T-helper 17 cell (primary cell): ENCODE measurements at places on chromosomes 6 and 20.

- no peak for DNase-seq
These were observed 6.1 kb downstream of the GLP1R start for GRCh38 chr6:39054577-39055142.

DNA sequence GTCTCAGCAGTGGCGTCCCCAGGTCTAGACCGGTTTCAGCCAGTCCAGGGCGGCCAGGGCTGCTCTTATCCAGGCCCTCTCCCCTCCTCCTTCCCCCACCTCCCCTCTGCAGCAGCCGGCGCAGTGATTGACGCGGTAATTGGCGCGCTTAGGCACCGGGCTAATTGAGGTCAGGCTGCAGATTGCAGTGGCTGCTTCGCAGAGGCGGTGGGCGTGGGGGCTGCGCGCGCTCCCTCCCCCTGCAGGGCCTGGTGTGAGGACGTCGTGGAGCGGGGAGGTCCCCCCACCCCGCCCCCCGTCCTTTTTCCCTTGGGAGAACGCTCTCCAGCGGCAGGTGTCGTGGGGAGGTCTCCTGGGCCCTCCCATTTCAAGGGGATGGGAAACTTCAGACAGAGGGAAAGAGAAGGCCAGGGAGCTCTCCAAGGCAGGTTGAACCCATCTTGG lies 70.4 kb upstream of the BLCAP start:
- no peak for DNase-seq

DNA sequence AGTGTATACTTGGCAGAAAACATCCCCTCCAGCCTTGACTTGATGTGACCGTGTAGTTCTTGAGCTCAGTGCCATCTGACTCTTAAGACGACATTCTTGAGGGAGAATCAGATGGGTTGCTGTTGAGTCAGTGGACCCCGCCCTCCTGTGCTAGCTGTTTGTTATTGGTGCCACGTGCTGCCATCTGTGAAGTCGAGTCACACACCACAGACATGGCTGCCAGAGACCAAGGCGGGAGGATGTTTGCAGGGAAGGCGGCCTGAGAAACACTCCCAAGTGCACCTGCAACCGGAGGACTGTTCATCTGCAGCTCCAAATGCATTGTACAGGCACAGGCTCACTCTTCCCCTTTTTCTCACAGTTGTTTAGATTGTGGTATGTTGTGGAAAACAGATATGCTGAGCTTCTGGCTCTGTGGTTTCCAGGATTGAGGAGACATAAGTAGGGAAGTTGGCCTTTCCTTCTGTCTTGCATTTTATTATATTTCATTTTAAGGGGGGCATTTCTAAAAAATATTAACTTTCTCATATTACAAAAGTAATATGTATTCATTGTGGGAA lies 345.3 kb upstream of the ZFP64 start:
- DNase-seq, result no peak

- no peak for DNase-seq
These were observed 177.1 kb downstream of the MRPL14 start for GRCh38 chr6:43950051-43950605.

GRCh38 chr6:141618180-141618581 lies 514.5 kb upstream of the GJE1 start:
- DNase-seq, result no peak

GRCh38 chr20:47782076-47782475 lies 3.2 kb downstream of the SULF2 start:
- DNase-seq, result no peak

DNA sequence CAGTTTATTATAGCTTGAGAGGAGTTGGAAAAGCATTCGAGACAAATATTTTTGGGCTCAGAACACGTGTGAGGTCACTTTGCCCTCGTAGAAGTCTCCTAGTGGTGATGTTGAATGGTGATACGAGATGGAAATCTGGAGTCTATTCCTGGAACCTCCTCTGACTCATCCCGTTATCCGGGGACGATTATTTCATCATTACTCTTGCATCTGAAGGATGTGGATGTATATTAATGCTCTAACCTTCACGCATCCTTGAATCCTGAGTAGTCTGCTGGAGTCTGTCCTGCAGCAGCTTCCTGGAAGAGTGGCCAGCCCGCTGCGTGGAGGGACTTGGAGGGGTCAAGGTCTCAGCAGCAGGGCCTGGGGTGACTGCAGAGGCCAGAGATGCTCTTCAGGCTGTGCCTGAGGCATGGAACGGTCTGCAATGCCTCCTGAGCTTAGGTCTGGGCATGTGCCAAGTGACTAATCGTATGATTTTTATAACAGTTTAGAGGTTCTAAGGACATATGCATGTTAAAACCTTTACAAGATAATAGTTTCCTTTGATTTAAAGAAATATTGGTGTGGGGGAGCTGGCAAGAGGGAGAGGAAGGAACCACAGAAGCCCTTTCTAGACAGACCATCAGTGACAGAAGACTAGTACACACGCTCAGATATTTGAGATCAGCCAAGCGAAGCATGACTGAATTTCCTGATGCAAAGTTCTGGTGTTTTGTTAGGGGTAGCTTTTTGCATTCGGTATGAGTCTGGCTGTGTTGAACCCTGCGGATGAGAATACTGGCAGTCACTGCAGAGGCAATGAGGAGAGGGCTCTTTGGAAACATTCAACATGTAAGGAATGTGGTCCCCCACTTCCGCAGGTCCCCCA lies 400.2 kb downstream of the QKI start:
- DNase-seq, result no peak

DNA sequence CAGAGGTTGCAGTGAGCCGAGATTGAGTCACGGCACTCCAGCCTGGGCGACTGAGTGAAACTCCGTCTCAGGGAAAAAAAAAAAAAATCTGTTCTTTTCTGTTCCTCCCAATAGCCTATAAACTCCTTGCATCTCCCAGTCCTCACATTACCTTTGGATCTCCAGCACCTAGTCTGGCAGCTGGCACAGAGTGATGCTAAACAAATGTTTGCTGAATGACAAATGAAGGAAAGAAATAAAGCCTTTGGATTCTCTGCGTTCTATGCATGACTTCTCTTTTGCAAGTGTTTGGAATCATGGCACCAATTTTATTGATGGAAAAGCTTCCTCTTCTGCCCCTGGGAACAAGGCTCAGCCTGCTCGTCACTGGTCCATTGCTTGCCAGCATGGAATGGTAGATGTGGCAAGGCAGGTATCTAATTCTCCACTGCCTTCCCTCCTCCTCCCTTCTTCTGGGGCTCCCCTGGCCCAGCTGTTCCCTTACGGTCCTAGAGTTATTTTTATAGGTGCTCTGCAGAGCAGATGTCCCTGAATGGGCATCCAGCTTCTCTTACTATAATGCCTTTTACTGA lies 53.6 kb upstream of the FYN start:
- DNase-seq, result no peak

DNA sequence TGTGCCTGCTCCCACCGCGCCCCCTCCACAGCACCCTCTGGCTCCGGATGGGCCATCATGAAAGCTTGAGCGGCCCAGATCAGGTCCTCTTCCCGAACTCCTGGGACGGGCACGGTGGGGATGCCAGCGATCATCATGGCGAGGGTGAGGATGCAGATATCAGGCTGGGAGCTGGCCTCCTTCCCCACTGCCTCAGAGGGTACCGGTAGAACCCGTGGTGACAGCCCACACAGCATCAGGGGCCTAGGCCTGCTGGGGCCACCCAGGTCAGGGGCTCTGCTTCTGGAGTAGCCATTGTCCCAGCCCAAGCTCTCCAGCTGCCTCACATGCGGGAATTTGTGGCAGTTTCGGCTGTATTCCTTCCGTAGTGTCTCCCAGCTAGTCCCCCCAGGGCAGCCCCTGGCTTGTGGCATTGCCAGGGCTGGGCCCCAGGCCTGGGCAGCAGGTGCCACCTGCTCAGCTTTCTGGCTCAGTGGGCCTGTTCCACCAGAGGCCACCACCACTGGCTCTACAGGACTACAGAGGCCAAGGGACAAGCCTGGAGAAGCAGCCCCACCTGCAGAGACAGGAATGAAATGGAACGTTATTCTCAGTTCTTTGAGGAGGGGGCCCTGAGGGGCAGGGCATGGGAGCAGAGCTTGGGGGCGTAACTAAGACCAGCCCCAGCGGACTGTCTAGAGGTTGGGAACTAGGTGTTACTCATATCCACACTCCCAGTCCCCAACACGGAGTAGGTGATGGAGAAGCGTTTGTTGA lies 654 bp downstream of the SPATA25 start:
- DNase-seq, result no peak

DNA sequence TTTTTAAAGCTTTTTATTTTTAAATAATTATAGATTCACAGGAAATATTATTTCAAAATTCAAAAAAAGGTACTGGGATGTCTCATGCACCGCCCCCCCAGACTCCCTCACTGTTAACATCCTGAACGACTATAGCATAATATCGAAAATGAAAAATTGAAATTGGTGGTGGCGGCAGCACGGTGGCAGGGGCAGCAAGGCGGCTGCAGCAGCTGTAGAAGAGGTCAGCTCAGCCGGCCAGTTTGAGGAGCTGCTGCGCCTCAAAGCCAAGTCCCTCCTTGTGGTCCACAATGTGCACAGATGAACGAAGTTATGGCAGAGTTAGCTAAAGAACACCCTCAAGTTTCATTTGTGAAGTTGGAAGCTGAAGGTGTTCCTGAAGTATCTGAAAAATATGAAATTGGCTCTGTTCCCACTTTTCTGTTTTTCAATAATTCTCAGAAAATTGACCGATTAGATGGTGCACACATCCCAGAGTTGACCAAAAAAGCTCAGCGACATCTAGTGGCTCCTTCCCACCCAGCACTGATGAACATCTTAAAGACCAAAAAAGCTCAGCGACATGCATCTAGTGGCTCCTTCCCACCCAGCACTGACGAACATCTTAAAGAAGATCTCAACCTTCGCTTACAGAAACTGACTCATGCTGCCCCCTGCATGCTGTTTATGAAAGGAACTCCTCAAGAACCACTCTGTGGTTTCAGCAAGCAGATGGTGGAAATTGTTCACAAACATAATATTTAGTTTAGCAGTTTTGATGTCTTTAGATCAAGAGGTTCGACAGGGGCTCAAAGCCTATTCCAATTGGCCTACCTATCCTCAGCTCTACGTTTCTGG lies 100.8 kb downstream of the FAM217A start:
- peak; percentile 20 for DNase-seq

DNA sequence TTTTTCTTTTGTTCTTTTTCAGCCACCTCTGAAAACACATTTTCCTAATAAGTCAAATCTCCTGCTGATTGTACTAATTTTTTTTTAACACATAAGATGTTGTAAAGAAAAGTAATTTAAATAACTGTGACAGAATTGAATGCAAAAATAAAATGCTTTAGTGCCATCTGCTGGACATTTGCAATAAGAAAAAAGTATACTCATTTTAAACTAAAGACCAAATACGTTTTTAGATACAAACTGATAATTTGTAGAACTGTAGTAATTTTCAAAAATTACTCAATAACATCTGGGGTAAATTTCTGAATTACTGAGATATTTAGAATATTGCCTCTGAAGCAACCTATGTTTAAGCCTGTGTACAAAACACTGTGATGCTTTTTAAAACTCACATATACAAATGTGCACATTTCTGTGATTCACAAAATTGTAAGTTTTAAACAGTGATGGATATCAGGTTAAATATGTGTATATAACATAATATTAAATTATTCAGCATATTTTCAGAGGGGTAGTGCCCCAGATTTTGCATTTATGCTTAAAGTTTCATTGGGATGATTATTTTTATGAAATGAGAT lies 198.7 kb downstream of the RIMS1 start:
- DNase-seq, result no peak

- DNase-seq, result no peak
These were observed 49.7 kb downstream of the SLC22A23 start for GRCh38 chr6:3406891-3407809.

- no peak for DNase-seq
These were observed 14.3 kb upstream of the LAMP5 start for GRCh38 chr20:9500121-9500520.

DNA sequence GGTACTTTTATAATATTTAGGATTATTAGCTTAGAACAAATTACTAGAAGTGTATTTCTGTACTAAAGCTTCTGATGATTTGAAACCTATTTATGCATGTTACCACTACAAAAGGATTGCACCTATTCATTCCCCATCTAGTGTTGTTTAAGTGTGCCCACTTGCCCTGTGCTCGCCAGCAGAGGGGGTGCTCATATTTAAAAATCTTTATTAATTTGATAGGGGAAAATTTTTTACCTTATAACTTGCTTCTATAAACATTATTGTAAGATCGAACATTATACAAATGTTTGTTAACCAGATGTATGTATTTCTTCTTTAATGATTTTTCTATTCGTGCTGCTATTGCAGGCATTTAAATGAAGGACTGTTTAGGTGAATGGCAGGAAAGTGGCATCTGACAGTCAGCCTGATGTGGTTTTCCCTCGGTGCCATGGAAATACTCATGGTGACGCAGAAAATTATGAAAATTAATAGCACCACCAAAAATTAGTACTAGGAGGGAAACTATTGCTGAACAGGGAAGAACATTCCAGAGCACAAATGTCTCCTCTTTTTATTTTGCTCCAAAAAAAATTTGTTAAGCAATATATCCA lies 44.1 kb upstream of the FNDC1 start:
- DNase-seq, result no peak

- DNase-seq, result no peak
These were observed 7.8 kb upstream of the PACSIN1 start for GRCh38 chr6:34457742-34458735.
